HEK293T (cell line): ENCODE measurements at places on chromosomes 7 and 10.

GRCh38 chr10:59177031-59177797 lies 771 bp downstream of the PHYHIPL start:
- peak; percentile 15 for DNase-seq

GRCh38 chr7:78605119-78605518 lies 806.5 kb downstream of the PHTF2 start:
- DNase-seq: no peak

- DNase-seq: no peak
Measured at GRCh38 chr10:96891840-96892239, 59.7 kb downstream of the LCOR start.

GRCh38 chr10:54284526-54285193 lies 516.4 kb downstream of the PCDH15 start:
- no peak for DNase-seq

DNA sequence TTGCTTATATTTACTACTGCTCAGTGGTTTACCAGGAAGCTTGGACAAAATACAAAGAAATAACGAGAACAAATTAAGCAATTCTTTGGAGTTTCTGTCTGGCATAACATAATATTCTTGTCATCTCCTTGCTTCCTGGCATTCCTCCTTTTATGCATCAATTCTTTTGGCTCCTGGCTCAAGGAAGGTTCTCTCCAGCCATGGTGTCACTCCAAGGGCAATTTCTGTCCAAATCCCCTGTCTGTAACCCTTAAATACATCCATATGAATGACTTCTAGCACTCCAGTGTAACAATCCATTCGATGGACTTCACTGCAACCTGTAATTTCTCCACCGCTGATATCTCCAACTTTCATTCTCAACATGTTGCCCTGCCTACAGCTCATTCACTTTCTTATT lies 617.7 kb upstream of the ANKRD30A start:
- DNase-seq: no peak

DNA sequence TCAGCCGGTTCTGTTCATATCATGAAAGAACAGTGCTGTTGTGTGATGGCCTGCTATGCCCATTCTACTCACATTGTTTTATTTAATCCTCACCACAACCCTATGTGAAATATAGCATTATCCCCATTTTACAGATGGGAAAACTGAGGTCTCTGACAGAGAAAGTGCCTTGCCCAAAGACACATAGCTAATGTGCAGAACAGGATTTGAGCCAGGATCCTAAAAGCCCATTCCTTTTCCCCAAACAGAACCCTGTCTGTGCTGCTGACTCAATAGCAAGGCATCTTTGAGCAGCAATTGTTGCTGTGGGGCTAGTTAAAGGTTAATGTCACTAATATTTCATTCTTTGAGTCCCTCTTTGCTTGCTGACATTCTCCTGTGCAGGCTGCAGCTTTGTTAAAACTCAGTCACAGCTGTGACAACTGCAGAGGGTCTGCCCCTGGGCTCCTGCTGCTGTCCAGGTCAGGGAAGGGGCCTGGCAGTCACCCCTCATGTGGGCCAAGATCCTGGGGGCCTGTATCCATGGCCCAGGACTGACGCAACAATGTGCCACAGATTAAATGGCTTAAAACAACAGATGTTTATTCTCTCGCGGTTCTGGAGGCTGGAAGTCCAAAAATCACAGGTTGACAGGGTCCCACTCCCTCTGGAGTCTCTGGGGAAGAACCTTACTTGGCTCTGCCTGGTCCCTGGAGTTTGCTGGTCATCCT lies 40.4 kb downstream of the AFAP1L2 start:
- no peak for DNase-seq

DNA sequence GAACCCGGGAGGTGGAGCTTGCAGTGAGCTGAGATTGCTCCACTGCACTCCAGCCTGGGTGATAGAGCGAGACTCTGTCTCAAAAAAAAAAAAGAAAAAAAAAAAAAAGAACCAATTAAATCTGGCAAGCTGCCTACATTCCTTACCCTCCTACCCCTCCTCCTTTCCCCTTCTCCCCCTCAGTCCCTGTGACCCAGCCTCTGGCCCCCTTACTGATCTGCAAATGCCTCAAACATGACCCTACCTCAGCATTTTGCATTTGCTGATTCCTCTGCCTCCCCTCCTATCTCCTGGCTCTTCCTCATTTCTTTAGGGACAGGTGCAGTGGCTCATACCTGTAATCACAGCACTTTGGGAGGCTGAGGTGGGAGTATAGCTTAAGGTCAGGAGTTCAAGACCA lies 19.3 kb downstream of the CDHR3 start:
- DNase-seq: no peak

DNA sequence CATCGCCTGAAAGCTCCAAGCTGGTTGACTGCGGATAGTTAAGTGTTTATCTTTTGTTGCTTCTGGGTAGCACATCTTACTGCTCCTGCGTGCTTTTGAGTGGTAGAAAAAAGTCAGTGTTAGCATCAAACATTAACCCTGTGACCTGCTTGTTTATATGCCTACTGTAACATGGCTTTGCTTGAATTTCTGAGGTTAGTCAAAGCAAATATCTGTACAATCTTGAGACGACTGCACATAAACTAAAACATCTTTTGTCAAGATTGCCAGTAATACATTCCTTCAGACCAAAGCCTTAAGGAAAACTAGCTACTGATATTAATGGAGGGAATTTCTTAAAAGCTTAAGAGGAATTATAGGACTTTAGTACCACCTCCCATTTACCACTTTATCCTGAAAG lies 163.7 kb downstream of the BAMBI start:
- no peak for DNase-seq

DNA sequence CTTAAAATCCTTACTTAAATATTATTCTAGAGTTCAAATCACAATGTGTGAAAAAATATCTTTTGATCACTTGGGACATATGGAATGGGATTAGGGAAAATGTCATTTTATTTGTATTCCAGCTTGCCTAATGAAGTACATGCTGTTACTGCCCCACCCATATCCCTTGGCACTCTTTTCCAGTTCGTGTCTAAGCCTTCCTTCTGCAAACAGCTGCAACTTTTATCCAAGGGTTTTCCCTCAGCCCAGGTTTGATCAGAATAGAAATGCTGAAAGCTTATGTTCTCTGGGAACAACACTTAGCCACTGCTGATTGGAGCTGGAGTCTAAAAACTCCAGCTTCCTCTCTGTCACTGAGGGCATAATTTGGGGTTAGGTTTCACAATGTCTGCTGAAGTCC lies 214.1 kb upstream of the FAM3C start:
- no peak for DNase-seq

- DNase-seq: no peak
Measured at GRCh38 chr10:104339469-104340110, 1.3 kb upstream of the ITPRIP start.

GRCh38 chr10:100969187-100970075 lies at the start of gene SEMA4G:
Gene SEMA4G, plus strand, starts transcription at chr10:100969504. Its CDS starts 3,409 bp downstream, at chr10:100972913.
- peak; percentile 81 for DNase-seq

GRCh38 chr10:30999070-30999712 lies 32.5 kb downstream of the ZNF438 start:
- peak; percentile 2 for DNase-seq

- DNase-seq: no peak
Measured at GRCh38 chr7:132537456-132538145, 38.7 kb downstream of the PLXNA4 start.

GRCh38 chr7:85407391-85407790 lies 220.5 kb upstream of the SEMA3D start:
- DNase-seq: no peak

DNA sequence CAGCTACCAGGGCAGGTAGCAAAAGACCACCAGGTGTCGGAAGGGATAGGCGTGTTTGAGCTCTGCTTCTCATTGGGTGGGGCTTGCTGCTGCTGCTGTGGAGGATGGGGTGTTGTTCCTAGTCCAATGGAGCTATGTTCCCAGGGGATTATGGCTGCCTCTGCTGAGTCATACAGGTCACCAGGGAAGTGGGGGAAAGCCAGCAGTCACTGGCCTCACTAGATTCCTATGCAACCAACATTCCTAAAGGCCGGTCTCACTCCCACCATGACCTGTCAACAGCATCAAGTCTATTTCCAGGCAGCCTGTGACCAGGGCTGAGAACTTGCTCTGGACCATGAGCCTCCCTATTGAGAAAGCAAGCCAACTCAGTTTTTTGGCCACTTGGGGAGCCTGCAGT lies 1160.8 kb downstream of the REEP3 start:
- DNase-seq: no peak

GRCh38 chr7:150413640-150414081 lies 34.5 kb downstream of the ZNF775 start:
- DNase-seq: no peak

DNA sequence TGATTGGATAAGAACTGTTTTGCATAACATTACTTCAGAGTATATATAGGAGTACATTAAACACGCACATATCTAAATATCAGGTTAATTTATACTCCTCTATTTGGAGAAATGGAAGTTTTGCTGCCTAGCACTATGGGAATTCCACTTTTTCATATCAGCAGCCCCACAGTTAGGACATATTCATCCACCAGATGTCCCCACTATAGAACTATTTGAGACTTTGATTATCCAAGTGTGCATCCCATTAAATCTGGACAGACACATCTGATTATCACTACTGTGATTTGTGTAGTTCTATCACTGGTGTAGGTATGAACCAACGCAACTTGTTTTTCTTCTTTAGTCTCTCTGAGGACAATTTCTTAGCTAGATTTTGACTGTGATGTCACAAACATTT lies 345.7 kb downstream of the THSD7A start:
- no peak for DNase-seq
